ENCODE measurements at places on chromosomes 4 and X. TPM values are rescaled to one million over a fixed set of nuclear protein-coding genes. Genes with fewer than 3 reads are reported as not detected.

- no peak for DNase-seq
Measured at GRCh38 chrX:10174051-10174450, 17.3 kb downstream of the CLCN4 start.

DNA sequence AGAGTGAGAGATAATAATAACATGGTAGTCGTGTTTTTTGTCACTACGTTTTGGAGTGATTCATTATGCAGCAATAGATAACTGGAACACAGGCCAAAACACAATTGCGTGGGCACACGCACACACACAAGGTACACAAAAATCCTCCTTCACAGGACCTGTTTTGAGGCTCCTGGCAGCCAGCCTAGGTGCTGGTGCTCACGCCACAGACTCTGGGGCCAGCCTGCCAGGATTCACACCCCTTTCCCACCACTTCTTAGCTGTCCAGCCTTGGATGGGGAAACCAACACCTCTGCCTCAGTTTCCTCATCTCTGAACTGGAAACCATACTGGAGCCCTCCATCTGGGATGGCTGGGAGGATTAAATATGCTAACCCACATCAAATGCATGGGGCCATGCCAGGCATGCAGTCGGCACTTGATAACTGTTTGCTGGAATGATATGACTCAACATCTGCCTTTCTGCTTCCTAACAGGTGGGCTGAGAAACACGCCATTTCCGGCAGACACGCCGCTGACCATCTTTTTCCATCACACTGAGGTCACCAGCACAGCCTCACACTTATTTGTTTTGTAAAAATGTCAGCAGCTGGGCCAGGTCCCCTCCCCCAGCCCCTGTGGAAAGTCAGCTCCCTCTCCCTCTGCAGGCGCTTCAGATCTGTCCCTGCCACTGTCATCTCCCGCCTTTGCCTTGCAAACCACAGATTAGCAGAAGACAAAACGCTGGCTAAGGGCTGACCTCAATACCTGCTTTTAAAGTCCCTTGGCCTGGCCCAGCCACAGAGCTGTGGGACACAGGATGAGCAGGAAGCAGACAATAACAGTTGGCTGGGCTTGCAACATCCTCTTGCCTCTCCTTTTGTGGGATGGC is 237.5 kb downstream of the BCOR start:
- DNase-seq = peak; percentile 65

GRCh38 chr4:84220990-84221389 is 278.1 kb downstream of the NKX6-1 start:
- no peak for DNase-seq

DNA sequence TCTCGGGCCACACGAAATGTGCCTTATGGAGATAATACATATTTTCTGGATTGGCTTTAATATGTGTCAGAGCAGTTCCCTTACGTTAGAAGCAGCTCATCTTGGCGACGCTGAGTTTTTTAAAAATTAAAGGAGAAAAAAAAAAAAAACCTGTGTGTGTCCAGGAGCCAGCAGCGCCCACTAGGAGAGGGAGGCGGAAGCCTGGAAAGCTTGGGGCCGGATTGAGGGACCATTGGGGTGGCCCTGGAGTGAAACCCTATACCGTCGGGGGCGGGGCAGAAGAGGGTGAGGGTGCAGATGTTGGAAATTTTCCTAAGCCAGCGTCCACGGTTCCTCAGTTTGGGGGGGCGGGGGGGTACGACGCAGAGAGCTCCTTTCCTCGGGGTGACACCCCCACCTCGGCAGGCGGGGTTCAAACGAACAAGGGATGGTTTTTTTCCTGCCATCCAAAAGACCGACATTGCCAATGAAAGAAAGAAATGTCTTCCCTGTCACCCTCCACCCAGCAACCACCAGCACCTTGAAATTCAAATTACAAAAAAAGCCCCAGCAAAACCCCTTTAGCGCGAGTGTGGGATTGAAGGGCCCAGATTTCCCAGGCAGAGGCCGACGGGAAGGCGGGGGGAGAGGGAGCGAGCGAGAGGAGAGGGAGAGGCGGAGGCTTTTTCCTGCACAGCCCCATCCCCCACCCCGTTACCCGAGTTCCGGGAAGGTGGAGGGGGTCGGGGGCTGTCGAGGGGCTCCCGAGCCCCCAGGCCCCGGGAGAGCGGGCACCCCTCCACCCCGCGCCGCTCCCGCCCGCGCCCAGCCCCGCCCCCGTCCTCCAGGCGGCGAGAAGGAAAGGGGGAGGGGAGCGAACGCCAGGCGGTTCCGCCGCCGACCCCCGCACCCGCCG is 859 bp downstream of the SMARCA1 start:
- DNase-seq = peak; percentile 81

The KLHL8 gene
- 7.9 TPM for total RNA-seq
